Activated T-helper 2 cell treated with anti-CD3 and anti-CD28 coated beads, Interferon-gamma antibody, Interleukin-2, Interleukin-4, amounts not matched to agents 10 μg/mL and 5 μg/mL and 100 μg/mL, durations not matched to agents 14 hours and 24 hours and 36 hours (primary cell): ENCODE measurements at places on chromosomes 2 and 18. TPM values are rescaled to one million over a fixed set of nuclear protein-coding genes. Genes with fewer than 3 reads are reported as not detected.
A peak's percentile ranks its signal among the peaks of the same experiment; 100 is the strongest.

DNA sequence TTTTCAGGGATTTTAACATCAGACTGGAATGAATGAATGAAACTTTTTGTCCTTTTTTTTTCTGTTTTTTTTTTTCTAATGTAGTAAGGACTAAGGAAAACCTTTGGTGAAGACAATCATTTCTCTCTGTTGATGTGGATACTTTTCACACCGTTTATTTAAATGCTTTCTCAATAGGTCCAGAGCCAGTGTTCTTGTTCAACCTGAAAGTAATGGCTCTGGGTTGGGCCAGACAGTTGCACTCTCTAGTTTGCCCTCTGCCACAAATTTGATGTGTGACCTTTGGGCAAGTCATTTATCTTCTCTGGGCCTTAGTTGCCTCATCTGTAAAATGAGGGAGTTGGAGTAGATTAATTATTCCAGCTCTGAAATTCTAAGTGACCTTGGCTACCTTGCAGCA lies 53.4 kb downstream of the SMAD4 start:
- no peak for DNase-seq

- no peak for DNase-seq
Measured at GRCh38 chr2:29269095-29269764, 154.0 kb downstream of the CLIP4 start.

DHRS9 gene
- total RNA-seq = 3.3 and 3.6 TPM in 2 replicates

GRCh38 chr2:70716951-70717350 lies 51.0 kb downstream of the ADD2 start:
- DNase-seq = no peak

- no peak for DNase-seq
Measured at GRCh38 chr2:70678576-70679143, 89.3 kb downstream of the ADD2 start.

ZNF892 gene
- 4.7 and 4.8 TPM in 2 replicates for total RNA-seq

DNA sequence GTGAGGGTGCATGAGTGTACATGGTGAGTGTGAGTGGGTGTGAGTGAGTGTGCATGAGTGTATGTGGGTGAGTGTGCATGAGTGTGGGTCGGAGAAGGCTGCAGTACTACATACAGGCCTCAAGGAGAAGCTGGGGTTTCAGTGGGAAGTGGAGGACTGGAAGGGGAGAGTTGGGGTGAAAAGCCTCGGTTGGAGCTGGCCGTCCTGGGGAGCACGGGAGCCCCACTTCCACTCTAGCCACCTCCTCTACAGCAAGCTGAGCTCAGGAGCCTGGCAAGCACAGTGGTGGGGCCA lies 68.7 kb upstream of the HPCAL1 start:
- no peak for DNase-seq

- no peak for DNase-seq
Measured at GRCh38 chr2:215367662-215368492, 56.0 kb downstream of the ATIC start.

LRRTM1 gene
- not detected in 2 replicates for total RNA-seq

CACNB4 gene
- 0.23 and 0.39 TPM in 2 replicates for total RNA-seq

MROH2A gene
- total RNA-seq = not detected in 2 replicates

DNA sequence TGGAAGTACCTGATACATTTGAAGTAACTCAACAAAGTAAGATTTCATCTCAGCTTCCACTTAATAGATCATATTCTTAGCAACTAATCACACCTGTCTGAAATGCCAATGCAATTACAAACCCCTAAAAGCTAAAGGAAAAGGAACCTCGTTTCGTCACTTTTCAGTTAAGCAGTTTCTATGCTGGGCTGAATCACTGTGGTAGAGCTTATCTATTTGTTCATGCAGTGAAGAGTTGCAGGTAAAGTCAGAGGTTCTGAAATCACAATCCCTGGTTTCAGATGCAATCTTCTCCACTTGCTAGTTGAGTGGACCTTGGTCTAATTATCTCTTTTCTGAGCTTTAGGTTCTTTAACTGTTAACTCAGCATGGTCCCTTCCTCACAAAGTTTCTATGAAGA lies 6.3 kb downstream of the HRH4 start:
- no peak for DNase-seq

- no peak for DNase-seq
Measured at GRCh38 chr18:8787371-8787670, 82.0 kb downstream of the MTCL1 start.

DNA sequence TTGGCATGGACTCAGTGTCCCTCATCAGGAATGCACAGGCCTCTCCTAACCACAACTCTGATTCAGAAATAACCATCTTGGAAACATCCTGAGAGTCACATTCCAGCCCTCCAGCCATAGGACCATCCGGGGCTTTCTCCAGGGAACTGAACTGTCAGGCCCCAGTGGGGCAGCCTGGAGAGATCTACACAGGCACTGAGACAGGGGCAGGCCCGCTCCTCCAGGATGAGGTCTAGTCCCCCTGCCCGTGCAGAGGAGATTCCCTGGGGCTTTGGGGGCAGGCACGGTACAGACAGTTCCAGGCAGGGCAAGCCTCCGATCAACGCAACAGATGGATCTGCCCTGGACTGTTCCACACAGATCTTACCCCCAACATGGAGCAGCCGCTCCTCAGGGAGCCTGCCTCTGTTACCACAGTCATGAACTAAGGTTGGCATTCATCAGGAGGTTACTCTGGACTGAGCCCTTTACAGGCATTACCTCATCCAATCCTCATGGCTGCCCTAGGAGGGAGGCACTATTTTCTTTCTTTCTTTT lies 12.0 kb downstream of the KCNK3 start:
- DNase-seq = no peak

- no peak for DNase-seq
Measured at GRCh38 chr2:37912056-37912455, 13.0 kb upstream of the RMDN2 start.

RNU2-63P gene
- 19.7 and 21.6 TPM in 2 replicates for total RNA-seq

DNA sequence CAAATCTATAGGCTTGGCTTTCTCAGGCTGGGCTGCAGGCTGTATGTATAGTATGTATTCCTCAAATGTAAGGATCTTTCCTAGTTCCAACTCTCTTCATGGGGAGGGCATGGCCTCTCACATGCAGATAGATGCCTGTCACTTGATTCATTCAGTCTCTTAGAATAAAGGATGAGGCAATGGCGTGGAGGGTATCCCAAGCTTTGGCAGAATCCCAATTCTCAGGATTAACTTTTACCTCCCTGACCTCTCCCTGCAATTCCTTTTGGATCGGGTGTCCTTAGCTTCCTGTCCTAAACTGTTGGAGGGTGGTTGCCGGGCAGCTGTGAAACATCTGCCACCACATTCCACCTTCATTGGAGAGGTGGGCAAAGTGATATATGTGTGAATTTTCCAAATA lies 80.3 kb downstream of the INSIG2 start:
- no peak for DNase-seq

DNA sequence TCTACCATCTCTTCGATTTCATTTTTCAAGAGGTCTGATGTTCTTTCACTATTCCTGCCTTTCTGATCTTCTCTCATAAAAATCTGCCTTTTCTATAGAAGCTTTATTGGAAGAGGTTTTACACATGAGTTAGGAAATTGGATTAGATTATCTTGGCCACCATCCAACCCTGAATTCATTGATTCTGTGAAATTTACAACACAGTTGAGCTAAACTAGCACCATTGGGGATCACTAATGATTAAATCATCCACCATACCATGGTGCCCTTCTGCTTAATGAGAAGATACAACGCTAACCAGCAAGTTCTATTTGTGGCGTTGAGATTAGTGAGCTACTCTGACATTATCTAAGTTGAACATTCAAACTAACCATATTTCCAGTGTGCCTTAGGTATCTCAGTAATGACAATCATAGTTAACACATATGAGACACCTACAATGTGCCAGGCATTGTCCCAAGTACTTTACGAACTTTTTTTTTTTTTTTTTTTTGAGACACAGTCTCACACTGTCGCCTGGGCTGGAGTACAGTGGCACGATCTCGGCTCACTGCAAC lies 17.3 kb upstream of the LBH start:
- DNase-seq = no peak

- DNase-seq = no peak
Measured at GRCh38 chr2:21683838-21684237, 560.1 kb downstream of the TDRD15 start.

- DNase-seq = no peak
Measured at GRCh38 chr18:57518533-57518932, 68.0 kb downstream of the FECH start.

GRCh38 chr18:70078106-70078505 lies 127.4 kb downstream of the RTTN start:
- DNase-seq = no peak

- DNase-seq = peak; percentile 70
Measured at GRCh38 chr2:241877989-241878970, 8.8 kb downstream of the RTP5 start.

DNA sequence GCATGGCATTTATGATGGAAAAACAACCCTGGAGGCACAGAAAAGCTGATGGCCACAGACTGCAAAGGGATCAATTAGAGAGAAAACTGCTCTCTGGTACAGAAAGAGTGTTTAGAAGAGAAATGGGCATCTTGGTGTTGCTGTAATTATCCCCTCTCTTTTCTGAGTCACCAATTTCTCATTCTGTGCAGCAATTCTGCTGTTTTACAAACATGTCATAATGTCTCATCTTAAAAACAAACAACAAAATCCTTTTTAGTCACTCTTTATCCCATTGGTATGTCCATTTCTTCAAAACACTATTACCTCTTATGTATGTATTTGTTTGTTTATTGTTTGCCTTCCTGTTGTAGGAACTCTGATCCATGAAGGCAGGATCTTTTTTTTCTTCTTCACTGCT lies 73.9 kb upstream of the HK2 start:
- DNase-seq = no peak

- DNase-seq = no peak
Measured at GRCh38 chr2:149063177-149063576, 24.7 kb downstream of the LYPD6B start.

TMEM214 gene
- 96.3 and 102 TPM in 2 replicates for total RNA-seq

GRCh38 chr2:143361346-143361745 lies 232.1 kb downstream of the ARHGAP15 start:
- no peak for DNase-seq

SLC8A1 gene
- 5.5 and 5.7 TPM in 2 replicates for total RNA-seq

DNA sequence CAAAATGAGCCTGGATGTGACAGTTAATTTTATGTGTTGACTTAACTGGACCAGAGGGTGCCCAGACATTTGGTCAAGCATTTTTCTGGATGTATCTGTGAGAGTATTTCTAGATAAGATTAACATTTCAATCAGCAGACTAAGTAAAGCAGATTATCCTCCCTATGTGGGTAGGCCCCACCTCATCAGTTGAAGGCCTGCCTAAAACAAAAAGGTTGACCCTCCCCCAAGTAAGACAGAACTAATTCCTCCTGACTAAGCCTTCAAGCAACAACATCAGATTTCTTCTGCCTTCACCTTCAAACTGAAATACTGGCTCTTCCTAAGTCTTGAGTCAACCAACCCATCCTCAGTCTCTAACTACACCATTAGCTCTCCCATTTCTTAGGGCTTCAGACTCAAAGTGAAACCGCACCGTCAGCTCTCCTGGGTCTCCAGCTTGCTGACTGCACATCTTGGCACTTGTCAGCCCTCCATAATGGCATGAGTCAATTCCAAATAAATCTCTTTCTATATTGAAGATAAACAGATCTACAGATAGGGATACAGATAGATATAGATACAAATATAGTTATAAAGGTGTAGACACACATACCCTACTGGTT lies 47.9 kb downstream of the MEMO1 start:
- peak; percentile 24 for DNase-seq

DNA sequence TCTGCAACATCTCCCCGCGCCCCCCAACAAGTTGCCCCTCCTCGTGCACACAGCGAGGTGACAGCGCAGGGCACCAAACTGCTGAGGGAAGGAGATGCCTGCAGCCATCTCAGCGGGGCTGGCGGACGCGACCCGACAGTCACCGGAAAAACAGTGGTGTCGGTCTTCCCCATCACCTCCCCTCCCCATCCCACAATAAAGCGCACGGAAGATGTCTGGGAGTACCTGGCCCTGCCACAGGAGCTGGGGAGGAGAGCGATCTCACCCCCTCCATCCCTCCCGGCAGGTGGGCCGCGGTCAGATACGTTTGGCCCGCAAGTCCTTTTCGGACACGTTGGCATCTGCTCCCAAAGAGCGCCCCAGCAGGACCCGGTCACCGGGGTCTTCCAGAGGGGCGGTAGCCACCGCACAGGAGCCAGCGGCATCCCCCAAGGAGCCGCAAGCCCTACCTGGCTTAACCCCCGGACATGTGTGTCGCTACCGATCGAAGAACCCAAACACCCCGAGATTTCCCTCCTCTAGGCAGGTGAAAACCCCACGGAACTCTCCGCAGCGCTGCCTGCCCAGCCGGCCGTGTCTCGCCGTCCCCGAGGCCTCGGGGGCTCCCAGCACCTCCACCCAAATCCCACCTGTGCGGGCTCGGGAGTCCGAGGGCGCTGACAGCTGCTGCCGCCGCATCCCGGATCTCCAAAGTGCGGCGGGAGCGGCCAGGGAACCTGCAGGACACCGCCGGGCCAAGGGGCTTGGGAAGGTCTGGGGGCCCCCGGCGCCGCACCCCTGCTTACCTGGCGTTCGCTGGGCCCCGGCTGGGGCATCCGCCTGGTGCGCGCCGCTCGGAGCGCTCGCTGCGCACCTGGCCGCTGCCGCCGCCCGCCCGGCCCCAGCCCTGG lies 657 bp downstream of the ATP8B1 start:
- no peak for DNase-seq

- no peak for DNase-seq
Measured at GRCh38 chr18:14922965-14923565, 175.1 kb downstream of the ANKRD30B start.

ATOH8 gene
- 0.07 and 0.11 TPM in 2 replicates for total RNA-seq

DNA sequence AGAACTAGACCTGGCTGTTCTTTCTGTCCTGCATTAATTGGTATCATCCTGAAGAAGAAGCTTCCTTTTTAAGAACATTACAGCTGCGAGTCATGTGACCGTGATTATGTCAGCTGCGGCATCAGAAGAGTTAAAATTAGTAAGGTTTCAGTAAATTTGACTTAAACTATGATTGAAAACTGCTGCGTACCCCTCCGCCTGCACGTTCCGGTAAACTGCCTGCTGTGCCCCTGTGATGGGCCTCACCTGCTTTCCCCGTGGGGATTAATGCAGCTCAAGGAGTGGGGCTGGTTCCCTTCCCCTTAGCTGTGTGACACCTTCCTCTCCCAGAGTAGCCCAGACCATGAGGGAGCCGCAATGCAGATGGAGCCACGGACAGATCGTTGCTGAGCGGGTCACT lies 36.1 kb upstream of the MYO3B start:
- DNase-seq = no peak

M1AP gene
- total RNA-seq = not detected in 2 replicates

- no peak for DNase-seq
Measured at GRCh38 chr2:143930891-143931290, 589.0 kb downstream of the ZEB2 start.

- no peak for DNase-seq
Measured at GRCh38 chr2:119006441-119006840, 64.4 kb downstream of the MARCO start.

DNA sequence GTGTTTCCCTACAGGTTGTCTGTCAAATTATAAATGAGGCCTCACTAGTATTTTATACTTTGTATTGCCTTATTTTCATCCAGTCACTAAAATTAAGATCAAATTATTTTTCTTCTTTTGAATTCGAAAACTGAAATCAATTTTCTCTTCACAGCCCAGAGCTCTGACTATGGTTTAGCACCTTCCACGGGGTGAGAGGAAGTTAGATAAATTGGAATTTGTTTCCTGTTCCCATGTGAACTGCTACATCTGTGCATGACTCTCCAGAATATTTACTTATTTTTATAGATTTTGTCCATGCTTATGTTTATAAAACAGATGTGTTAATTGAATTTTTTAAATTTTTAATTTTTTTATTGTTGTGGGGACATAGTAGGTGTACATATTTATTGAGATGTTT lies 656.5 kb downstream of the IRS1 start:
- no peak for DNase-seq
